Osteoblast (primary cell): ENCODE measurements at places on chromosomes 2 and 18. TPM values are rescaled to one million over a fixed set of nuclear protein-coding genes. Genes with fewer than 3 reads are reported as not detected.

DNA sequence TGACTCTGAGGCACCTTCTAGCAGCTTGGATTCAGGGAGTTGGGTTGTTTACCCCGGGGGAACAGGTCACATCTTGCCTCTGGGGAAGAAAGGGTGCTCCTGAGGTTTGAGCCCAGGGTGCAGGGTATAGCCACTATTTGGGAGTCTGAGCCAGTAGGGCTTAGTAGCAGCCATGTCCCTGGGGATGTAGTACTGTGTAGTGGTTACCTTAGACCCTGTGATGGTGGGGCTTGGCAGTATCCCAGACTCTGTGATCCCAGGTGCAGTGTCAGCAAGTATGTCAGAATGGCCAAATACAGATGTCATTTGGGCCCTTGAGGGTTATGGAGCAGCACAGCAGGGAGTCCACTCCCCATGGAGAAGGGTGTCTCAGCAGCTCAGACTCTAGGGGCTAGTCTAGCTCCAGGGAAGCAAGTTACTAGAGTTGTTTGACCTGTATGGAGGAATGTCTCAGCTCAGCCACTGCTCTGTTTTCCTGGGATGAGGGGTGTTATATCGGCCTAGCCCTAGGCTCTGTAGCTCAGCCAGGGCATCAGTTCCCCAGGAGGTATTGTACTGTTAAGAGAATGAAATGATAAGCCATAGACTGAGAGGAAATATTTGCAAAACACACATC lies 151.3 kb downstream of the UBR3 start:
- DNase-seq = no peak

DNA sequence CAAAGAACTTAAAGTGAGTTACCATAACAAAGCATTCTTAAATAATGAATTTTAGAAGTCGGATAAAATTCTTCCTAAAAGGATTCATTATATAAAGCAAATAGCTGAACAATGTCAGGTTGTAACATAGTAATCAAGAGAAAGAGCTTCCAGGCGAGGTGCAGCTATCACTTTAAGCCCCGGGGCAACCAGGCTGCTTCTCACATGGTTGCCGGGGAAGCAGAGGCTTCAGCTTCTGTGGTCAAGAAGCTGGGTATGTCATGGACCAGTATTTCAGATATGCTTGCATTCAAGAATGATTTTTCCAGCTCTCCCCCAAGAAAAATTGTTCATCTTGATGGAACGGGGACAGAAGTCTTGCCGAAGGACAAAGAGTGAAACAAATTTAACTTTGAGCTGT lies 23.6 kb upstream of the KYNU start:
- DNase-seq = no peak

DNA sequence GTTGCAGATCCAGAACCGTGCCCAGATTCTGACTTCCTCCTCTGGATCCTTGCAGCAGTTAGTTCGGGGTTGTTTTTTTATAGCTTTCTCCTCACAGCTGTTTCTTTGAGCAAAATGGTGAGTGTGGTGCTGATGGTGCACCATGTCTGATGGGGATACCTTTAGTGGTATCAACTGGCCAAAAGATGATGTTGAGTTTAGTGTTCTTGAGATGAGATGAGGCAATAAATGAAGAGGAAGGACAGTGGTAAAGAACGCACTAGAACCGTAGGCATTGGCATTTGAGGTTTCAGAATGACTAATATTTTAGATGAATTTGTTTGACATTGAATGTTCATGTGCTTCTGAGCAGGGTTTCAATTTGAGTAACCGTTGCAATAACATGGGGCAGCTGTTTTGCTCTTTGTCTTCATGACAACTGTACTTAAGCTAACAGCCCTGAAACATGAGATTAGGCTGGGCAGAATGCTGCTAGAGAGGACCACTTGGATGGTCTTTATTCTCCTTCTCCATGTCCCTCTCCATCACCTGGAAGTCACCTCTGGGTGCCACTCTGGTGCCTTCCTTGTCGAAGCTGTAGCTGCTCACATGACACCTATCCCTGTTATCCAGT lies 3.9 kb downstream of the CTLA4 start:
- no peak for DNase-seq

DNA sequence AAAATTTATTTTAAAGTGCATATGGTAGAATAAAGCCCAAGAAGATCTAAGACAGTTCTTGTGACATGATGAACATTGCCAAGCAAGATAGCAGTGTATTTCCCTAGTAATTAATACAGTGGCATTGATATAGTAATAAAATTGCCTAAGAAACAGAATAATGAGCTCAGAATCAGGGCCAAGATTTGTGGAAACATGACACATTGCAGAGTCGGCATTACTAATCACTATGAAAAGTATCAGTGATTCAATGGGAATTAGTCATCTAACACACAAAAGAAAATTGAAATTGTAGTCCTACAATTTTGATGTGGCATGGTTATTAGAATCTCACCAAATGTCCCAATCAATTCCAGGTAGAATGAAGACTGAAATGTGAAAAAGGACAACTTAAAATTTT lies 243.0 kb upstream of the CYRIA start:
- DNase-seq = no peak

DNA sequence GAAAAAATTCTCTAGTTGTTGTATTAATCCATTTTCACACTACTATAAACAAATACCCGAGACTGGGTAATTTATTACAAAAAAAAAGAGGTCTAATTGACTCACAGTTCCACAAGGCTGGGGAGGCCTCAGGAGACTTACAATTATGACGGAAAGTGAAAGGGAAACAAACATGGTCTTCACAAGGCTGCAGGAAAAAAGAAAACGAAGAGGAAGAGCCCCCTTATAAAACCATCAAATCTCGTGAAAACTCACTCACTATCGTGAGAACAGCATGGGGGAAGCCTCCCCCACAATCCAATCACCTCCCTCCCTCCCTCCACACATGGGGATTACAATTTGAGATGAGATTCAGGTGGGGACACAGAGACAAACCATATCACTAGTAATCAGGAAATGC lies 61.7 kb upstream of the SPTBN1 start:
- no peak for DNase-seq

DNA sequence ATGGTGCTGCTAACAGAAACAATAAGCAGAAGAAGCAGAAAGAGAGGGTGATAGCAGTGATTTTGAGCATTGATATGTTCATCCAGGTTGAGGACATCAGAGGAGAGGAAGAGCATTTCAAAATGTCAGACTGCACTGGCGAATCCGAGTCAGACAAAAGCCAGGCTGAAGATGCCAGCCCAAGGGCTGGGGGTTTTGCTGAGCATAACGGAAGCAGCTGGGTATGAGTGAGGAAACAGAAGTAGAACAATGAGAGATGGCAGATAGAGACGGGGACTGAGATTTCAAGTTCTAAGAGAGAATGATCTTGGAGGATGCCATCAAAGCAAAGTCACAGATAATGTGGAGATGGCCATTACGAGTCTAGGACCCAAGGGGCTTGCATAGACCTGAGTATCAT lies 151.2 kb downstream of the RNF144A start:
- no peak for DNase-seq

SKOR2 gene
- total RNA-seq = not detected in 2 replicates

NEB gene
- total RNA-seq = 0.29 and 0.36 TPM in 2 replicates

SGPP2 gene
- total RNA-seq = not detected in 2 replicates

HEATR5B gene
- 29.2 and 29.3 TPM in 2 replicates for total RNA-seq

VIL1 gene
- under 0.01 TPM in 1 of 2 replicates, not detected in the other for total RNA-seq

GALNT3 gene
- total RNA-seq = 11.2 and 12.7 TPM in 2 replicates

VSNL1 gene
- total RNA-seq = 0.29 and 0.36 TPM in 2 replicates
